CD14-positive monocyte (primary cell): ENCODE measurements at places on chromosomes 5 and 9. TPM values are rescaled to one million over a fixed set of nuclear protein-coding genes. Genes with fewer than 3 reads are reported as not detected.
A peak's percentile ranks its signal among the peaks of the same experiment; 100 is the strongest.

GRCh38 chr5:143721925-143722324 lies 90.0 kb upstream of the HMHB1 start:
- no peak for DNase-seq

The MEGF9 gene
- polyA plus RNA-seq: 29.5 and 45.0 TPM in 2 replicates

- DNase-seq: no peak
These were observed 46.8 kb downstream of the F2RL2 start for GRCh38 chr5:76576450-76576849.

DNA sequence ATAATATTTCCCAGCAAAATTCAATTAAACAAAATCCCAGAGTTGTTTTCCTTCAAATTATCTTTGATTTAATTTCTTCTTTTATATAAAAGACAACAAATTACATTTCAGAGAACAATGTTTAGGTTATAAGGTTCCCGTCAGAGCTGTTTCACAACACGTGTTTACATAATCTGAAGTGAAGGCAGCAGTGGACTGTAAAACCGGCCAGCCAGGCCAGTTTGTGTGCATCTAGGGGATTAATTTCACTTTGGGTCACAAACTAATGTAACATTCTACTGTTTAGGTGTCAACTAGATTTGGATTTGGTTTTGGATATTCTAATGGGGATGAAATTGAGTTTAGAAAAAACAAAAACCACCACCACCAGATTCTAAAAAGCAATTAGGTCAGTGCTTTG lies 86.5 kb upstream of the PLPP1 start:
- no peak for DNase-seq

The ZNF618 gene
- polyA plus RNA-seq: 1.6 and 1.9 TPM in 2 replicates

- DNase-seq: no peak
These were observed 181.7 kb downstream of the ADGRV1 start for GRCh38 chr5:90740244-90740799.

- no peak for DNase-seq
These were observed 37.9 kb downstream of the SLC27A6 start for GRCh38 chr5:129003232-129003631.

The RAB3C gene
- 0.81 TPM for polyA plus RNA-seq

DNA sequence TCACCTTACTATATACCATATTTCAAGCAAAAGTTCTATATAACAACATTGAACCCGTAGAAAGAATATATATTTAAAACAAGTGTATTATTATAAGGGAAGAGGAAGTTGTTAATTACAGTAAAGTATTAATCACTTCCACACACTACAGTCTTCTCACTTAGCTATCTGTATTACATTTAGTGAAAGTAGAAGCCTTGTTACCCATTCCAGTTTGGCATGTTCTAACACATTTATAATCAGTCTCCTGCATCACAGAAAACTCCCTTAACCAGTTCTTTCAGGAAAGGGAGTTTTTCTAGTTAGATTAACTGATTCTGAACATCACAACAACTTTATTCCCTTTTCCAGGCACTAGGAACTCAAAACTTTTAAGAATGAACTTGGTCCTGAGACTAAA lies 6.9 kb downstream of the RAB14 start:
- no peak for DNase-seq

The GPBP1 gene
- 8.4 and 30.9 TPM in 2 replicates for polyA plus RNA-seq

GRCh38 chr5:96096724-96097123 lies 135.1 kb upstream of the ELL2 start:
- no peak for DNase-seq

DNA sequence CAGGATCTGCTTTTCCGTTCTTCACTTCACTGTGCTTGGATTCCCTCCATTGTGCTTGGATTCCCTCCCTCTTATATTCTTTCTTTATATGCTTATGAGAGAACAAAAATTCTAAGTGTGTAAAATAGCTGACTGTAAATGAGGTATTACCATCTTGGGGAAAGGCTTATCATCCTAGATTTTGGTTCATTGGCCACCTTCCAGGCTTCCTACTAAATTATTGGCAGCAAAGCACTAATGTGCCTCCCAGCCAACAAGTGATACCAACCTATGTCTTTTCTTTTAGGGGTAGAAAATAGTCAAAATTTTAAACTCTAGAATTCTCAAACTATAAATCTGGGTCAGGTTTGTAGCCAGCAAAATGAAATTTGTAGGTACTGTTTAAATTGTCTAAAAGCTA lies 52.7 kb downstream of the NDUFAF2 start:
- no peak for DNase-seq

The AOPEP gene
- polyA plus RNA-seq: 1.6 and 3.0 TPM in 2 replicates

GRCh38 chr5:171483551-171484135 lies 64.2 kb downstream of the FGF18 start:
- no peak for DNase-seq

DNA sequence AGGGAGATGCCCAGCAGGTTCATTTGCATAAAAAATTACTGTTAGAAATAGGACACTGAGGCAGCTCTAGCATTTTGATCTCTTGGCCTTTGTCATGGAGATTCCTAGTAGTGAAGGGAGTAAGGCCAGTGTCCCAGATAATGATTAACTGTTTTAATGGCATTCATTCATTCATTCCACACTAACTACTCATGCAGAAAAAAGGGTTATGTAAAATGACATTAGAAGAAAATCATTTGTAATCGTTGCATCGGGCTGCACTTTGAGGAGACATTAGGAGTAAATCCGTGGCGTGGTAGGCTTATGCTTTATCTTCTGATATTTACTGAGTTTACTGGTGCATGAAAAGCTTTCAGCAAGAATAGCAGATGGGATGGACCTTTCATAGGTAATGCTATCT lies 82.6 kb upstream of the GRHPR start:
- DNase-seq: no peak

DNA sequence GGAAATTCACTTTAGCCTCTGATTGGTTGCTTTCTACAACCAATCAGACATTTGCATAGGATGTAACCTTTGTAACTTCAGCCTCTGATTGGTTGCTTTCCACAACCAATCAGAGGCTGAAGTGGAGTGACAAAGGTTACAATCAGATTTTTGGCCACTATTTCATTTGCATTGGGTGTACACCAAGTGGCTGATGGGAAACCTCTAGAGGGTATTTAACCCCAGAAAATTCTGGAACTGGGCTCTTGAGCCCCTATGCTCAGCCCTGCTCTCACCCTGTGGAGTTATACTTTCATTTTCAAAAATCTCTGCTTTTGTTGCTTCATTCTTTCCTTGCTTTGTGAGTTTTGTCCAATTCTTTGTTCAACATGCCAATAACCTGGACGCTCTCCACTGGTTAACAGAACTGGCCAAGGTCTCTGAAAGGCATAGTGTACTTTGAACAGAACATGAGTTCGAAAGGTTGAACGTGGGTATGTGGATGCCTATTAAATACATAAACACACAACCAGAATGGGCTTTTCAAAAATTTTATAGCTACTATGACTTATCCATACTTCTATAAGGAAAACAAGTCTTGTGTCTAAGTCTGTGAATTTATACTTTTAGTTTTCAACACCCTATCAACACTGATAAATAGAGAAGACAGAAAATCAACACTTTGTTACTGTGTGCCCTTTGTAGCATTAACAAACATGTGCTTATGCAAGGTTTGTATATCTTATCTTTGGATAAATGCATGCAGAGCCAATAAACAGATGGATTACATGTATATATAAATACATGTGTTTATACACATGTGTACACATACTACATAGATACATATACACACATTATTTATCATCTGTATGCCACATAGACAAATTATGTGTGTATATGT lies 568.1 kb downstream of the CTNND2 start:
- no peak for DNase-seq

GRCh38 chr5:173243831-173244305 lies 8.9 kb upstream of the NKX2-5 start:
- DNase-seq: no peak

The GARIN3 gene
- not detected for polyA plus RNA-seq

- DNase-seq: no peak
These were observed 85.6 kb upstream of the SLC44A1 start for GRCh38 chr9:105158898-105159297.

- no peak for DNase-seq
These were observed 27.5 kb upstream of the FCN2 start for GRCh38 chr9:134852906-134853654.

DNA sequence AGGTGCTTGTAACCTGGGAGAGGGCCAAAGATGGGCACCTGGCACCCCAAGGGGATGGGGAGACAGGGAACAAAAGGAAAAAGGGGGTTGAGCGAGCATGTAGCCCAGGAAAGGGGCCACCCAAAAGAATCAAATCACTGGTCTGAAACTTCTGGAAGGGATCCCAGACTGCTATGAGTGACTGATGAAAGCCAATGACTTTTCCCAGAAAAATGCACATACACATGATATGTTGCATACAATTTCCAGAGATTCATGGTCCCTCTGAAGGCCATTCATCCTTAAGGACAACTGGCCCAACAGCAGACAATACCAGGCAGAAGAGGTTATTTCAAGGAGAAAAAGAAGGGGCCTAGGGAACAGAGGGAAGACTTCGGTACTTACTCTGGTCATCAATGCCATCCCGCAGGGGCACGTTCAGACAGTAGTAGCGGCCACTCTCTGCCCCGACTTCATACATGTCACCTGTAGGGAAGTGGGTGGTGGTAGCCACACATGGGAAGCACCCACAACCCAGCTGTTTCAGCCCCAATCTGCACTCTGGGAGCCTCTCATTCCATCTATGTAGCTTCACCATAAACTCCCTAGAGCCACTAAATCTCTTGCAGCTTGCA lies 8.4 kb downstream of the HDAC3 start:
- no peak for DNase-seq

DNA sequence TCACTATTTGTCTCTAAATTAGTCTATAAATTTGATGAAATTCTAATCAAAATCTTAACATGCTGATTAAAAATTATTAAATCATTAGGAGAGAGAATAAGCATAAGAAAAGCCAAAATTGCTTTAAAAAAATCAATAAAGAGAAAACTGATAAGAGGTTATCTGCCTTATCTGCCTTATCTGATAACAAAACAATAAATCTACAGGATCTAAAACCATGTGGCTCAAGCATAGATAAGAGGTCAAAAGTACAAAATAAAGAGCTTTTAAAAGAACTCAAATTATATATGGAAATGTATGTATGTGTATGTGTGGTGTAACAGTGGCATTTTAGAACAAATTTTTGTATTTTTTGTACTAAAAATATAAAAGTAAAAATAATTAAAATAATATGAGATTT lies 18.6 kb downstream of the TRIM14 start:
- DNase-seq: no peak

The ADAMTS2 gene
- polyA plus RNA-seq: not detected

The C6 gene
- polyA plus RNA-seq: not detected

DNA sequence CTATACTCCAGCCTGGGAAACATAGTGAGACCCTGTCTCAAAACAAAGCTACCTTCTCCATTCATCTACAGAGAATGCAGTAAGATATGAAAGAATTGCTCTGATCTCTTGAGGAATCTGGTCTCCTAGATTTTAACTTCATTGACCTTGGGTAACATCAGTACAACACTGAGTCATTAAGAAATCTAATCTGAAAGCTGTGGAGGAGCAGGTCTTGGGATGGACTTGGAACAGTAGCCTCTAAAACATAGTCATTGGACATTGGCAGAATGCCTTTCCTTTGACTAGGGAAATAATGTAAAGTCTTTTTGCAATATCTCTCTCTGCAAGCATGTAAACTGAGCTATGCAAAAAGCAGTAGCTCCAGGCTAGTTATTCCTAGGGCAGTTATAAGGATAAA lies 58.1 kb downstream of the KCNN2 start:
- DNase-seq: no peak

The PCDHGA6 gene
- polyA plus RNA-seq: not detected

DNA sequence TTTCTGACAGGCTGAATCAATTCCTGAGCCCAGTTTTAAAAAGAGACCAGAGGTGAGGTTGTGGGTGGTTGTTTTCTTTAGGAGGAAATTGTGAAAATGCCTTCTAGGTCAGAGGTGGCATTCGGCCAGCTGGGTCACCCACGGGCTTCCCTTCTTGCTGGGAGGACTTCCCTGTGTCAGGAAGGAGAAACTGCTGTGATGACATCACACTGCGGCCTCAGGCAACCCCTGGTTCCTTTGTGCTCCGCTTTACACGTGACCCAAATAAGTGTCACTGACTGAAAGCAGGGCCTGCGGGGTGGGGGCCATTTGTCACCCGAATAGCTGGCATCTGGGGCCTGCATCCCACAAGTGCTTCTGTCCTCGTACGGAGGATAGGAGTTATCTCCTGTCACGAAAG lies 39.7 kb downstream of the FABP6 start:
- peak; percentile 99 for DNase-seq

DNA sequence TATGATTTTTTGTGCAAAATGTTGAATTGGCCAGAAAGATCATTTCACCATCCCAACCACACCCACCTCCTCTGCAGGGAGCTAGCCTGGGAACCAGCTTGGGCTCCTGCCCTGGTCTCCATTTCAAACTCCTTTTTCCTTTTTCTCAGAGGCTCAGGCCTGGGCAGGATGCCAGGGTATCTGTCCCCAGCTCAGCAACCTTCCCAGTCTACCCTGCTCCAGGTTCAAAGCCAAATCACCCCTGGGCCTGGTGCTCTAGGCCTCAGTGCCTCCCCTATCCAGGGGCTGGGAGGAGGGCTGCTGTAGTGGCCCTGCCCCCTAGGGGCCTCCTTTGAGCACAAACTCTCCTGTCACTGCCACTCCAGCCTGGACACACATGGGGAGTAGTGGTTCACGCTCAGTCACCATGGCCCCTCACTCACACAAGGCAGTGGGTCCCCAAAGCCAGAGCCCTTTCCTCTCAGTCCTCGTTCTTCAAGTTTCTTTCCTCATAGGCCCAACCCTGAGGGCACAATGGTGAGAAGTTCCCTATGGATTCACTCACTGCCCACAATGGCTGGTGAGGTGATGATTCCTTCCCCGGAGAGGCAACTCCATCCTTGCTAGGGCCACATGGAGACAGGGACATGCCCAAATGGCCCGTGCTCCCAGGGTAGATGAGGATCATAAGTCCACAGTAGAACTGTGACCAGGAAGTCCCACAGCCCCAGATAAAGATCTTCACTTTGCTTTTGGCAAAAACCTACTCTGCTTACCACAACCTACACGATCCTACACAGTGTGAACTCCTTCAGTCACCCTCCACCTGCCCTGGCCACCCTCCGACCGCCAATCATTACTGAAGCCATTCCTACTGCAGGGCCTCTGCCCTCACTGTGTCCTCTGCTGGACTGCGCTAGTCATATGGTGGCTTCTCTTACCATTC lies 1.6 kb upstream of the ST6GALNAC4 start:
- no peak for DNase-seq

DNA sequence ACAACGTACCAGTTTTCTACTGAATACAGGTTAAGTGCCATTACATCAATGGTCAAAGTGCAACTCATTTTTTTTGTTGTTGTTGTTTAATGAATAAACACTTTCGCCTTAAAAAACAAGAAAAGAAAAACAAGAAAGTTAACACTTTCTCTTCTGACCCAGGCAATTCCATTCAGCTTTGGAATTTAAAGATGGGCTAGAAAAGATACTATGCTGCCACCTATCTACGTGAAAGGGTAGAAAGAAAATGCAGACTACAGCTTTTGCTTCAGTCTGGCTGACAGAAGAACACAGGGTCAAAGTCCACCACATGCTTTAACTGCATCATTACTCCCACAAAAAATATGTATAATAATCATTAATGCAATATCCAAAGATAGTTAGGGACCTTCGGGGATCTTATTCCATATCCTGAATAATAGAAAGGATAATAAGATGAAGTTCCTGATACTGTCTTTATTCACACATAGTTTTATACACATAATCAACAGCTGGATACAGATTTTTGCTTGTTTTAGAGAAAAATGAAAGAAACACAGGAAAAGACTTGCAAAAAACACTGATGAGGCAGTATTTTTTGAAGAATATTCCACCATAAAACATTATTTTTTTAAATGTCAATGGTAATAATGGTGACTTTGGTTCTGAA lies 40.4 kb downstream of the ZDHHC21 start:
- no peak for DNase-seq

GRCh38 chr5:60851626-60852025 lies 7.6 kb upstream of the ELOVL7 start:
- no peak for DNase-seq
